ENCODE measurements at places on chromosomes 5 and 9.

- no peak for DNase-seq
Measured at GRCh38 chr5:78545406-78545805, 103.2 kb downstream of the LHFPL2 start.

DNA sequence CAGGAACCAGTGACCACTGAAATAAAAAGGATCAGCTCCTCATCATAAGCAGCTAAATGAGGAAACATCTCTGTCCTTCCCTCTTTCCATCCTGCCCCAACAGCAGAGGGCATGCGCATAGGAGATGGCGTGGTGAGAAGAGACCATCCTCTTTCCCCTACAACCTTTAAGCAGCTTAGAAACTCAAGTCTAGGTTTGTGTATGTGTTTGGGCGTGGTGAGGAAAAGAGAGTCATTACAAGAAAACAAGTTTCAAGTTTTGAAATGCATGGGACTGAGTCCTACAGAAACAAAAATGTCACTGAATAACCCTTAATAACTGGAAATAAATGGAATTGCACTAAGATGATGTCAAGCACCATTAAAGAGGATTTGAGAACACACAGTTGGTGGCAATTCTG, 96.4 kb upstream of the IL12B start:
- no peak for DNase-seq

GRCh38 chr9:124449381-124450151, 685 bp upstream of the ADGRD2 start:
- no peak for DNase-seq

DNA sequence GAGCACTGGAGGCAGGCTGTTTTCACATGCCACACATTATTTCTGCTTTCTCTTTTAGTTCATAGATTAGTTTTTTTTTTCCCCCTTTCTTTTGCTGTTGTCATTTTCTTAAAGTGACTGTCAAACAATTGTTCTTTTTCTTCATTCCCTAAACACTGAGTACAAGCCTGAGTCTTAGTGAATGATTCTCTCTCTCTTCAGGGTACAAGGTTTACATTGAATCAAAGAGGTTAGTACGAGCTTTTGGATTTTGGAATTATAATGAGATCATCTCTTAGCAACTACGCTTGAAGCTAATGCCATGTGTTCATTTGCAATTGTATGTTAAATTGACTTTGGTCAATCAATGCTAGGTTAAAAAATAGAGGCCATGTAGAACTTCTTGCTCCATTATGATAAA, 125.1 kb downstream of the CMYA5 start:
- DNase-seq: no peak

DNA sequence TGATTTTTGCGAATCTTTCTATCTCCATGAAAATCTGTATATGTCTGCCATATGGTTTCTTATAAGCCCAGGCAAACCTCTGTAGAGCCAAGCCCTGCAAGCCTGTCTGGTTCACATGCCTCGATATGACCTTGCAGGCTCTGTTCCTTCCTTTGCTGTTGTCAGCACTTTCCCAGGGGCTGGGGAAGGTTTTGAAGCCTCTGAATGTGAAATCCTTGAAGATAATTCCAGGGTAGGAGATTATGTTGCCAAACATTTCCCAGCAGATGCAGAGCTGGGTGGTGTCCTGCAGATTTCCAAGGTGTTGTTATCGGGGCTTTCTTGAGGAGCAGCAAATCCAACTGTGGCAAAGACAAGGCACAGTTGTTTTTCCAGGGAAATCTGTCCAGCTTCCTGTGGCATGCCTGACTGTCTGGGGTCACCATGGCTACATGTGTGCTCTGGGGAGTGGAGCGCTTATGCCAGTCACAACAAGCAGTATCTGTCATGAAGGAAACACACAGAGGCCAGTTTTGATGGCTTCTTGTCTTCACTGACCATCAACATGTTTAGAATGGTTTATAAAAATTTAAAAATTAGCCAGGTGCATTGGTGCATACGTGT, 60.7 kb upstream of the RPS23 start:
- DNase-seq: no peak

GRCh38 chr5:88677376-88677895, 205.5 kb downstream of the MEF2C start:
- DNase-seq: no peak

GRCh38 chr5:61030163-61030482, 85.1 kb downstream of the NDUFAF2 start:
- DNase-seq: no peak

- DNase-seq: no peak
Measured at GRCh38 chr5:3512361-3513095, 83.1 kb upstream of the IRX1 start.

GRCh38 chr5:104733063-104733669, 1170.6 kb upstream of the NUDT12 start:
- DNase-seq: no peak

GRCh38 chr5:102421647-102422046, 77.2 kb downstream of the SLCO6A1 start:
- DNase-seq: peak; percentile 56

GRCh38 chr9:113389451-113389850, 11.6 kb downstream of the ALAD start:
- no peak for DNase-seq

- no peak for DNase-seq
Measured at GRCh38 chr9:121662891-121663580, 11.6 kb downstream of the DAB2IP start.

GRCh38 chr9:976258-976942, at the start of gene DMRT3:
Gene DMRT3 (plus strand): TSS chr9:976655. CDS start chr9:977002, 347 bp downstream.
- no peak for DNase-seq

- DNase-seq: no peak
Measured at GRCh38 chr5:121962347-121962670, 534 bp downstream of the SRFBP1 start.

DNA sequence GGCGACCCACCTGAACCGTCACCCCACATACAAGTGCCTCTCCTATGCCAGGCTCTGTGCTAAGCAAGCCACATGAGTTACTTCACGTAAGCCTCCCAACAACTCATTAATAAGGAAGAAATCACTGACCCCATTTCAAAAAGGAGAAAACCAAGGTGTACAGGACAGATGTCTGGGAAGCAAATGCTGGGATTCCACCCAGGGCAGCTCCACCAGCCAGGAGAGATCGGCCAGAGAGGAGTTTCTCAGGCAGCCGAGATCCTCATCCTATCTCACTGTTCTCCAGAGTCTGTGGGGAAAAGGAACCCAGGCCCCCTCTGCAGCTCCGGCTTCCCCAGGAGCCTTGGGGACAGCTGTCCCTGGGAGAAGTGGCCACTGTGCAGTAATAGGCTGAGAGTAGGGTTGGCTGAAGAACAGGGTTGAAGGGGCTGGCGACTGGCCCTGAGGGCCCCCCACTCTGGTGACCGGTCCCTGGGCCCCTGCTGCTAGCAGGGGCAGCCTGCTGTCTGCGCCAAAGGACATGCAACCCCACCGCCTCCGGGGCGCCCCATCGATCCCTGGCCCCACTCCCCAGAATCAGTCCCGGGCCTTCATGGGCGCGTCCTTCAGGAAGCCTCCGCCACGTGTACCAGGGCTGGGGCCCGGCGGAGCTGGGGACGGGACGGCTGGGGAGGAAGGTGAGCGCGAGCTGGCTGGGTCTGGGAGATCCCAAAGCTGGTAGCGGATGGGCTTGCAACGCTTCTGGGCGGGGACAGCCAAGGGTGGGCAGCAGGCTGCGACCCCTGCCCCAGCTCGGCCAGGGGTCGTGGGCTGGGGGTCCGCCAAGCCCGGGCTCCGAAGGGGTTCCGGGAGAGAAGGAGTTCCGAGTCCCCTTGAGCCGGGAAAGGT, 44.1 kb upstream of the STXBP1 start:
- DNase-seq: no peak

- DNase-seq: no peak
Measured at GRCh38 chr9:90838098-90838497, 36.5 kb downstream of the SYK start.

GRCh38 chr5:146956217-146956616, 77.7 kb upstream of the PPP2R2B start:
- DNase-seq: no peak

DNA sequence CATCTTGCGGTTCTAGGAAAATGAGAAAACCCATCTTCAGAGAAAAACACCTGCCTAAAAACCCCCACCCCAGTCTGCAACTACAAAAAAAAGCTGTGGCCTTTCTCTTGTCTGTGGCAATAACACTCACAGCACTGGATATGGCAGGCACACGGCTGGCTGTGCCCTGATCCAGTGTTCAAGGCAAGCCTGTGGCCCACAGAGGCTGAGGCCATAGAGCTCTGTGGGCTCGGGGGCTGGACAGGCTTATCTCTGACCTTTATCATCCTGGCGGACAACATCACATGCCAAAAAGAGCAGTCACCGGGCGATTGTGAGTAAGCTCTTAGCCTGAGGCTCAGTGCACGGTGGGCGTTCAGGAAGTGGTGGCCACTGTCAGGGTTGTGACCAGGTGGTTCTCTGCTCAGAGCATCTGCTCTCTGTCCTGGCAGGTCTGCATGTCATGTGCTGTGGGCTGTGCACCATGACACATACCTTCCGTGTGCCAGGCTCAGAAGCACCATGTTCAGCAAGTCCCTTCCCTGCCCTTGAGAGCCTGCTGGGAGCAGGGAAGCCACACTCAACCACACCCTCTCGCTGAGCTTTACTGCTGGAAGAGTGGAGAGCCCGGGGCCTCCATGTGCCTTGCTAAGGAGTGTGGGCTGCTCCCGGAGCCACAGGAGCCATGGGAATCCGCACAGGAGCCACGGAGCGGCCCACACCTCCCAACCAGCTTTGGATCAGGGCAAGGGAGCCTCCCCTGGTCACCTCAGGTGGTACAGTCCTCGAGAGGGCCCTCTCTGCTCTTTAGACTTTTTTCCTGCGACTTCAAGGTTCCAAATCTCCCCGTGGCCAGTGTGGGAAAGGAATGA, 34.6 kb upstream of the WDR38 start:
- DNase-seq: no peak

DNA sequence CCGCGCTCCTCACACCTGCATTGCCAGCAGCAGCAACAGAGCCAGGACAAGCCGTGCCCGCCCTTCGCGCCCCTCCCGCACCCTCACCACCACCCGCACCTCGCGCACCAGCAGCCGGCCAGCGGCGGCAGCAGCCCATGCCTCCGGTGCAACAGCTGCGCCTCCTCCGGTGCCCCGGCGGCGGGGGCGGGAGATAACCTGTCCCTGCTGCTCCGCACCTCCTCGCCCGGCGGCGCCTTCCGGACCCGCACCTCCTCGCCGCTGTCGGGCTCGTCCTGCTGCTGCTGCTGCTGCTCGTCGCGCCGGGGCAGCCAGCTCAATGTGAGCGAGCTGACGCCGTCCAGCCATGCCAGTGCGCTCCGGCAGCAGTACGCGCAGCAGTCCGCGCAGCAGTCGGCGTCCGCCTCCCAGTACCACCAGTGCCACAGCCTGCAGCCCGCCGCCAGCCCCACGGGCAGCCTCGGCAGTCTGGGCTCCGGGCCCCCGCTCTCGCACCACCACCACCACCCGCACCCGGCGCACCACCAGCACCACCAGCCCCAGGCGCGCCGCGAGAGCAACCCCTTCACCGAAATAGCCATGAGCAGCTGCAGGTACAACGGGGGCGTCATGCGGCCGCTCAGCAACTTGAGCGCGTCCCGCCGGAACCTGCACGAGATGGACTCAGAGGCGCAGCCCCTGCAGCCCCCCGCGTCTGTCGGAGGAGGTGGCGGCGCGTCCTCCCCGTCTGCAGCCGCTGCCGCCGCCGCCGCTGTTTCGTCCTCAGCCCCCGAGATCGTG, 517 bp downstream of the KCNN2 start:
- no peak for DNase-seq

- no peak for DNase-seq
Measured at GRCh38 chr5:146457431-146457830, 10.3 kb downstream of the TCERG1 start.

GRCh38 chr9:114033397-114034103, 44.5 kb downstream of the AMBP start:
- no peak for DNase-seq

DNA sequence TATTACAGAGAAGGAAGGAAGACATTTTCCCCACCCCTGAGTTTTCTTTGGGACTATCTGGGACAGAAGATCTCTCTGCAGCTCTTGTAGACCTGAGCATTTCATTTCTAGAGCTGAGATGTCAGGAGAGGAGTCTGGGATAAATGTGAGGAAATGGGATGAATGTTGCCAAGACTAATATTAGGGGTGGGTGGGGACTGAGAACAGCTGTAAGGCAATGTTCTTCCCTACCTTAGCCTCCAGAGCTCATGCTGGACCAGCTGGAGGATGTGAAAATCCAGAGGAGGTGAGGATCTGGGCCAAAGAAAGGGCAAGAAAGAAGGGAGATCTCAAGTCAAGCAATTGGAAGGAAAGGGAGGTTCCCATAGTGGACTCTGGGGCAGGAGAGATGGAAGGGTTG, 23.1 kb upstream of the FOXD1 start:
- no peak for DNase-seq

DNA sequence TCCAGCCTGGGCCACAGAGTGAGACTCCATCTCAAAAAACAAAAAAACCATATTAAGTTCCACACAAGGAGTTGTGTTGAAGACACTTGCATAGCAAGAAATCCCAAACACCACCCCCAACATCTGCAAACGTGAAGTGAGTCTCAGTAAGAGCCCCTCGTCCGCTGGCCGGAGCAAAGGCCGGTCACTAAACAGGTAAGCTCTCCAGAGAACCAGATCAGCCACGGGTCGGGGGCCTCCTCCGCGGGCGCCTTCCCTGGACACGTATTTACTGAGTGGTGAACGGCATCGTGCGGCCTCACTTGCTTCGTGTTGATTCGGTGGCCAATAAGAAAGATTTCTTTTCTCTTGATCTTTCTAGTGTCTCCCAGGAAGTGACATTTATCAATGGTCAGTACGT, 93.6 kb downstream of the MRPL36 start:
- no peak for DNase-seq

DNA sequence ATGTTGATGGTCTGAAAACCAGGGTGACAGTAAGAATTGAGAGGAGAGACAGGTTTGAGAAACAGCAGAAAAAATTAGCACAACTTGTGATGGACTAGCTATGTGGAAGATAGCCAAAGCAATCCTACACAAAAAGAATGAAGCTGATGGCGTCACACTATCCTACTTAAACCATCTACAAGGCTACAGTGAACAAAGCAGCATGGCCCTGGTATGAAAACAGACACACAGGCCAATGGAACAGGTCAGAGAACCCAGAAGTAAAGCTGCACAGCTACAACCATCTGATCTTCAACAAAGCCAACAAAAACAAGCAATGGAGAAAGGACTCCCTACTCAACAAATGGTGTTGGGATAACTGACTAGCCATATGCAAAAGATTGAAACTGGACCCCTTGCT, 7.5 kb upstream of the UBE2R2 start:
- no peak for DNase-seq

- no peak for DNase-seq
Measured at GRCh38 chr5:126490167-126490940, 67.1 kb downstream of the GRAMD2B start.
